K562 (cell line): ENCODE measurements at places on chromosomes 7 and 10. TPM values are rescaled to one million over a fixed set of nuclear protein-coding genes. Genes with fewer than 3 reads are reported as not detected.

- no peak for DNase-seq
Measured at GRCh38 chr10:47285381-47286115, 14.4 kb upstream of the GDF10 start.

GRCh38 chr7:15888090-15888489 lies 201.6 kb upstream of the MEOX2 start:
- no peak for DNase-seq

- DNase-seq = no peak
Measured at GRCh38 chr7:7642081-7642480, 1.5 kb downstream of the UMAD1 start.

GRCh38 chr7:156158213-156158612 lies 345.9 kb upstream of the SHH start:
- no peak for DNase-seq

DNA sequence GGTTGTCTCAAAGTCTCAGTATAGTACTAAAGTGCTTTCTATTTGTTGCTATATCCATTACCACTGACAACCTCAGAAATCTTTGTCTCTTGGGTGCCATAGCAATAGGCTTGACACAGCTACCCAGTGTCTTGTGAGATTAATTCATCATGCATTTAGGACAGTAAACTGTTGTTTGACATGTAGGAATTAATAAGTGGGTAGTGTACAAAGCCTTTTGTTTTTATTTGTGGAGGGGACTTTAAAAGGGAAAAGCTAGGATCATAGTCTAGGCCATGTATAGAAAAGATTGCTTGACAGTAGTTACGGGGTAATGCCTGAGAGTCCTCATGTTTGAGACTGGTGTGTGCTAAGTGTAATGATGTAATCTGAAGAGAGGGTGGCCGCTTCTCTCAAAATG lies 102.6 kb upstream of the AGR3 start:
- DNase-seq = no peak

DNA sequence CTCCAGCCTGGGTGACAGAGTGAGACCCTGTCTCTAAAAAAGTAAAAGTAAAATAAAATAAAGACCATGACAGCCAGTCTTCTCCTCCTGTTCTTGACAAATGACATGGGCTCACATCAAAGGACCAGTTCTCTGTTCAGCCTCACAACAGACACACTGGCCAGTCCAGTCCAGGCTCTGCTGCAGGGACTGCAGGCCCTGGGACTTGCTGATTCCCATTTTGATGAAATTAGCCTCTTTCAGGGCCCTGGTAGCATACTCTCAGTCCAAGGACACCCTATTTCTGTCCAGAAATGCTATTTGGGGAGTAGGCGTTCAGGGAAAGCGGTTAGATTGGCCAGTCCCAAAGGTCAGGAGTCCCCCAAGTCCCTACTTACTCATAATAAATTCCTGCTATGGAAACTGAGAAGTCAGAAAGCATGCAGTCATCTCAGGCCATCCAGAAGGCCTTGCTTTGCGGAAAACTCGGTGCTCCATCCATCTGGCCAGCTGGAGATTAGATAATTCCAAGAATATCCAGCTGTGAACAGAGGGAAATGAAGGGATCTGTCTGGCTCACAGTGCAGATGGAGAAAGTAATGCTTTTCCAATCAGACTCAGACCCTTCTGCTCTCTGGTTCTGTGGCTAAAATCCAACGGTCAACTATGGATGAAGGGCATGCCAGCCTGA lies 74.4 kb downstream of the RAB11FIP2 start:
- no peak for DNase-seq

DNA sequence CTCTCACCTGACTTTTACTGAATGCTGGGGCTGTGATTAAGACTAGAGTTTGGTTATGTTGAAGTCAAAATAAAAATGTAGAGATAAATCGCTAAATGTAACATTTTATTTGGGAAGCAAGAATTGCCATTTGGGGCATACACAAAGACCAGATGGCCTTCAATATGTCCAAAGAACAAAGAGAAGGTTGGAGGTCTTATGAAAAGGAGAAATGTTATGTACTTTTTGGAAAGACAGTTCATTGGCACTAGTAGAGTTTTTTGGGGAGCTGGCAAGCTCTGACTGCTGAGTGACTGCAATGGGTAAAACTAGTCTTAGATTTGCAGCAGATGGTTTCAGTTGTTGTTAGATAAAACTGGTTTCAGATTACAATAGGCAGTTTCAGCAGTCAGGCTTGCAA lies 35.6 kb upstream of the GALNT17 start:
- DNase-seq = no peak

TMEM225B gene
- polyA plus RNA-seq = 0.62 and 0.94 TPM in 2 replicates

FAM25G gene
- polyA plus RNA-seq = not detected in 2 replicates

DNA sequence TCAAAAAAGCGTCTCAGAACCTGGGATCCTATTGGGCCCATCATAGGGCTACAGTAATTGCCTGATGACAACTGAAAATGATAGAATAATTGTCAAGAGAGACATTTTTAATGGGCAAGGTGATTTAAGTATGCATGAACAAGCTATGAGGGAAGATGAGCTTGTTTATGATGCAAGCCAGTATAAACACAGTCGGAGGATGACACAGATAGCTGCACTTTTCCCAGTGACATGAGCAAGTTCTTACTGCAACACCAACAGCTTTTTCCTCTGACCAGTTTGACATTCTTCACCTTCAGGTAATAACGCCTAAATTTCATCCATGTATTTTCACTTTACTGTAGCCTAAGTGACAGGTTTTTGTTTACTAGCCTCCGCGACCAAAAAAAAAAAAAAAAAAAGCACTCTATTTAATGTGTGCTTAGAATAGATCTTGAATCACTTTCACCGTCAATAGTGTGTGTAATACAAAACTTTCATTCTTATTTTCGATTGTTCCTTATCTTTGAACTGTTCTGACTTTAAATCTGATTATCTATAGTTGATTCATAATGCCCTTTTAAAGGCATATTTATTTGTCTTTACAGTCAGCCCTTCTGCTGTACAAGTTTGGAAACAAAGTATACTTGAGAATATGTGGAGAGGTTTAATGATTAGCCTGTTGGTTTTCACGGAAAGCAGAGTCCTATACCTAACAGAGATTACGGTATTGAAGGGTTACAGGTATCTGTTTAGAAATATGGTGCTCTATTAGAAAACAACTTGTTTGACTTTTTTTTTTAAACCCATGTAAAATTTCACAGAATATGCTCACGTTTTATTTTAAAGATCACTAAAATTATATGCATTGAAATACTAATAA lies 1.7 kb downstream of the FOXP2 start:
- DNase-seq = no peak

SFXN4 gene
- 54.5 and 68.1 TPM in 2 replicates for polyA plus RNA-seq

GRCh38 chr7:66145400-66146104 lies 30.9 kb downstream of the CRCP start:
- no peak for DNase-seq

GRCh38 chr10:114281461-114281860 lies 42.4 kb downstream of the VWA2 start:
- DNase-seq = no peak

CYP3A7 gene
- not detected in 2 replicates for polyA plus RNA-seq

GPER1 gene
- polyA plus RNA-seq = not detected in 2 replicates

- DNase-seq = no peak
Measured at GRCh38 chr10:5503477-5503835, 4.1 kb upstream of the CALML5 start.

GRCh38 chr10:132207536-132208461 lies 21.1 kb downstream of the DPYSL4 start:
- no peak for DNase-seq

GRCh38 chr10:70192326-70192968 lies 22.1 kb upstream of the SAR1A start:
- no peak for DNase-seq
